ENCODE measurements at places on chromosomes 6 and 20.
A peak's percentile ranks its signal among the peaks of the same experiment; 100 is the strongest.

DNA sequence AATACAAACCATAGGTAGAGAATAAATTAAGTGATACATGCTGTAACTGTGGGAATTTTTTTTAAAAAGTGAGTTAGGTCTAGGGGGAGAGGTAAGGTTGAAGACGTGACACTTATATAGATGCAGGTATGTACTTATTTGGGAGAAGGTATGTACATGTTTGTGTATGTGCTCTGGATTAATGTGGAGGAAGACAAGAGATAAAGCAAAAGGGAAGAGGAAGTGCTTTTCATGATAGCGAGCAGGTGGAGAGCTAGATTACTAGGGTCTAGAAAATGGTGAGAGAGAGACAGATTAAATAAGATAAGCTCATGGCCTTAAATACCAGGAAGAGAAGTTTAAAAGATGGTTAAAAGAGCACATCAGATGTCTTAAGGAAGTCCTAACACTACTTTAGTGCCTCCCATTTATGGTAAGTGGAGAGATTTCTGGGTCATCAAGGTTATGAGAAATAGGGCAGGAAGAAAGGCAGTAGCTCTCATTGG, 92.5 kb downstream of the MAN1A1 start:
- DNase-seq, result no peak

- no peak for DNase-seq
Measured at GRCh38 chr6:158969148-158969547, 30.9 kb downstream of the RSPH3 start.

- DNase-seq, result no peak
Measured at GRCh38 chr20:58998656-58999055, 8.4 kb downstream of the CTSZ start.

GRCh38 chr20:35318502-35319157, 26.4 kb upstream of the FAM83C start:
- peak; percentile 51 for DNase-seq

DNA sequence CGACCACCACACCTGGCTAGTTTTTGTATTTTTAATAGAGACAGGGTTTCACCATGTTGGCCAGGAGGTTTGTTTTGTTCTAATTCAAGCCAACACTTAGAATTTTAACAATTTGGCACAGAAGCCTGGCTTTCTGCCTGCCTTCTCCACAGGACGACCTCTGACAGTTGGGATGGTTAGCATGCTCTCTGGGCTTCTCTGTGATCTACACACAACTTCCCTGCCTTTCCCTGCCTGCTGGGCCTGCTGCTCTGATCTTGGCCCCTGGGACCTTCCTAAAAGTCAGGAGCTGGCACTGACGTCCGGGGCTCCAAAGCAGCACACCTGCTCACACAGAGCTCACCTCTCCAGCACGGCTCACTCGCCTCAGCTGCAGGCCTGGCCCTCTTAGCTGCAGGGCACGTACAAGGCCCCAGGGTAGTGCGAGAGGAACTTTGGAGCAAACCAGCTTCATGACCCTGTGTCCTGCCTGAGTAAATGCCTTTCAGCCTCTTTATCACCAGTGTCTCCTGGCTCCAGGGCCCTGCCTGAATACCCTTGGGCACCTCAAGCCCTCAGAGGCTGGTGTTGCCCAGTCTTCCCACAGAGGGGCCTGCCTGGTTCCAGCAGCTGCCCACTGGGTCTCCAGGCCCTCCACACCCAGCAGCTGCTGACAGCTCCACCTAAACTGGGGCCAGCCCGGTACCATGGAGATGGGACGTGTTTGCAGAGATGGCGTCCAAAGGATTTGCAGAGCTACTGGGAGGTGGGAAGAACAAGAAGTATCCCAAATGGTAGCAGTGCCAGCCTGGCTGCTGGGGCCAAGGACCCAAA, 96.0 kb downstream of the PSMB1 start:
- DNase-seq, result no peak

DNA sequence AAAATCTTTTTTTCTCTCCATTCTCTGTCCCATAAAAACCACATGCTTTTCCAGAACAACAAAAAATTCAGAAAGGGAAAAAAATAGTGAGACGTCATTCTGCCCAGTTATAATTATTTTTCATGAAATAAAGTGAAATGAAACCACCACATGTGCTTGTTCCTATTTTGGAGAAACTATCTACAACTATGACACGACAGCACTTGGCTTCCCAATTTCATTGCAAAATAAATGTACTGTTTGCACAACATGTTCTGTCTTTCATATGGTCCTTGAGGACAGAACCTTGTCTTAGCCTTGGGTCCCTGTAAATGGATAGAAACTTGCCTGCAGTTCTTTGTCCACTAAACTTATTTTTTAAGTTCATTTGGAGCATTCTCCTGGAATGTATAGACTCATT, 5.6 kb upstream of the MAN1A1 start:
- no peak for DNase-seq

DNA sequence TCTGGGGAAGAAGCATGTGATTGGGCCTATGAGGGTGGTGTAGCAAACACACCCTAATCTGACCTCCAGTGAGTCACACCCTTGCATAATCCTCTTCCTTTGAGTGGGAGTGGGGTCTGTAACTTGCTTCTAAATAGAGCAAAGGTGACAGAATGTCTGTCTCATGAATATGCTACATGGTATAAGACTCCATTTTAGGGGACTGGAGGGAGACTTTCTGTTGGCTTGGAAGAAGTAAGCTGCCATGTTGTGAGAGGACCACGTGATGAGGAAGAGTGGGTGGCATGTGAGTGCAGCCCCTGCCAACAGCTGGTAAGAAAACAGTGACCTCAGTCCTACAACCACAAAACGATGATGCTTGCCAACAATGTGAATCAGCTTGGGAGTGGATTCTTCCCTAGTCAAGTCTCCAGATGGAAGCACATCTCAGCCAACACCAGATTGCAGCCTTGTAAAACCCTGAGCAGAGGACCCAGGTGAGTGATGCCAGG, 3.7 kb downstream of the AK9 start:
- no peak for DNase-seq

GRCh38 chr6:121666814-121667213, 231.4 kb downstream of the GJA1 start:
- DNase-seq, result no peak

DNA sequence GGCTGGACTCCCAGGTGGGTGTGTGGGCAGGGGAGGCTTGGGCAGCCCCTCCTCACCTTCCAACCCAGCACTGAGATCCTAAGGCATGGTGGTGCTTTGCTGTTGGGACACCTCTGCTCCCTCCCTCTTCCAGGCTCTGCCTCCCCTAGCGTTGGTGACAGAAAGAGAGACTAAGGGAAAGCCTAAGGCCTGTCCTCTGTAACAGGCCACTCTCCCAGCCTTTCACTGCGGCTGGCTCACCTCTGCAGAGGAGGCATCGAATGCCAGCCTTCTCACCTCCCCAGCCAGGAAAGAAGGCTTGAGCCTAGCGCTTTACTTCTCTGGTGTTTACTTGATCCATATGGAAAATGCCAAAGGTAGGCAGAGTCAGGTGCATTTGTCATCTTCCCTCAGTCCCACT, 3.5 kb upstream of the CDH26 start:
- DNase-seq, result no peak

DNA sequence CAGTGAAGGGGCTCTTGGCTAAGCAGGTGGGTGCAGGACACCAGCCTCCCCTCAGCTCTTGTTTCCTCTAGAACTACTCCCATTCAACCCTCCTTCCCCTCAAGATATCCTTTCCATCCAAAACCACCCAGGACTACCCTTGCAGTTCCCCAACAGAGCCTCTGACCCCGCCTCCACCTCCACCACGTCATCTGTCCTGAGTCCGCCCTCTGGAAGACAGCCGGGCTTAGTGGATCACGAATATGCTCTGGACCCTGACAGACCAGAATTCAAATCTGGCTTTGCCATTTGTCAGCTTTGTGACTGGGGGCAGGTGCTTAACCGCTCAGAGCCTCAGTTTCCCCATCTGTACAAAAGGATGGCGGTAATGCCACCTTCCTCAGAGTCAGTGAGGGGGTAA, 31.4 kb downstream of the TFEB start:
- no peak for DNase-seq

DNA sequence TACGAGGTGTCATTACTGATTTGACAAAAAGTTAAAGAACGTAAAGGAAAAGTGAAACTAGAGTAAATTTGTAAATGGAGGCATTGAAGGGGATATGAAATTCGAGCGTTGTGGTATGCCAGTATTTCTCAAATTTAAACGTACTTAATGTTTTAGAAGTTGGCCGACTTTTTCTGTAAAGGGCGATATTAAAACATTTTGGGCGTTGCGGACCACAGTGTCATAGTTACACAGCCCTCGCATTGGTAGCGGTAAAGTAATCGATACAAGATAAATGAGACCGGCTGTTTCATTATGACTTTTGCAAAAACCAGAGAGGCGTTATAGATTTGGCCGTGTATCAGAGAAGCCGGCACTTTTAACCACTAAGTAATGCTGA, 39.6 kb downstream of the OR2B2 start:
- DNase-seq, result peak; percentile 80

- no peak for DNase-seq
Measured at GRCh38 chr6:162289972-162290371, 437.6 kb downstream of the PRKN start.

GRCh38 chr6:33738153-33738552, 8.6 kb downstream of the IP6K3 start:
- no peak for DNase-seq

- no peak for DNase-seq
Measured at GRCh38 chr6:41157323-41157722, 3.2 kb upstream of the TREML1 start.

- no peak for DNase-seq
Measured at GRCh38 chr6:154569156-154569862, 58.8 kb upstream of the CNKSR3 start.

DNA sequence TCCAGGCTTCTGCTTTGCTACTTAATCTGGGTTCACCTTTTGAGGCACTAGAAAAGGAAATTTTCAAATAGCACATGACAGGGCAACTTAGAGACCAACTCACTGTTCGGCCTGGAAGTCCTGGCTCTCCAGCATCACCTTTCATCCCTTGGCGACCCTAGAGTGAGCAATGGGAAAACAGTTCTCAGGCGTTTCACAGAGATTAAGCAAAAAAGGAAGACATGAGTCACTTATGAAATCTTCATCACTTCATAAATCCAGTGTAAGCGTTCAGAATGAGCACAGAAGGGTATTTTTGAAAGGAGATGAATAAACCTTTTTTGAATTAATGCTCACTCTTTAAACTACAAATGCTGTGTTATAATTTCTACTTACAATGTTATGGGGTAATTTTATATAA, 104.0 kb downstream of the COL12A1 start:
- DNase-seq, result no peak

GRCh38 chr20:17541996-17542395, 10.8 kb upstream of the BFSP1 start:
- DNase-seq, result no peak

- DNase-seq, result no peak
Measured at GRCh38 chr20:7308163-7308562, 540.7 kb downstream of the BMP2 start.

GRCh38 chr20:62066983-62067433, 1.3 kb upstream of the TAF4 start:
- peak; percentile 10 for DNase-seq

DNA sequence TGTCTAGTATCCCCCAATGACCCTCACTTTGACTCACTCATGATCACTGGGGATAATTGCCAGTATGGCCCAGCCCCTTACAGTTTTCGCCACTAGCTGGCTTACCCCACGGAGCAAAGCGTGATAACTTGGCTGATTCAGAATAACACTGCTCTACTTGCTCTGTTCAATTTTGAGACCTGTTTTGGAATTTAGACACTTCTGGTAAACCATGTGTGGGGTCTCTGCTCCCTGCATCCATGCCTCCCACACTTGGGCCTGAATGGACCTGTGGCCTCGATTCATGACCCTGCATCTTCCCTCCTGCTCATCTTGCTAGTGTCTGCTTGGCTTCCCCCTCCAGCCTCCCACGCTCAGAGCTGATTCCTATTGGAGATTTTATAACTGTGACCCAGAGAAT, 48.9 kb downstream of the FOXA2 start:
- no peak for DNase-seq

- peak; percentile 63 for DNase-seq
Measured at GRCh38 chr6:155327326-155328073, 13.2 kb upstream of the TFB1M start.

Data from activated CD4-positive, alpha-beta T cell treated with anti-CD3 and anti-CD28 coated beads, Interleukin-2, Interleukin-4, amounts not matched to agents 100 ng/mL and 50 ng/mL, durations not matched to agents 16 hours and 8 hours (primary cell).